ENCODE measurements at places on chromosomes 11 and 22.
A peak's percentile ranks its signal among the peaks of the same experiment; 100 is the strongest.

GRCh38 chr11:71188073-71188472, 64.3 kb downstream of the SHANK2 start:
- DNase-seq, result no peak

DNA sequence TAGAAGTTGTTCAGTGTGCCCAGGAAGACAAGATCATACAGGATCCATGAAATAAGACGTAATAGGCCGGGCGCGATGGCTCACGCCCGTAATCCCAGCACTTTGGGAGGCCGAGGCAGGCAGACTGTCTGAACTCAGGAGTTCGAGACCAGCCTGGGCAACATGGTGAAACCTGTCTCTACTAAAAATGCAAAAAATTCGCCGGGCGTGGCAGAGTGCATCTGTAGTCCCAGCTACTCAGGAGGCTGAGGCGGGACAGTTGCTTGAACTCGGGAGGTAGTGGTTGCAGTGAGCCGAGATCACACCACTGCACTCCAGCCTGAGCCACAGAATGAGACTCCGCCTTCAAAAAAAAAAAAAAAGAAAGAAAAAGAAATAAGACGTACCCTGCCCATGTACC, 56.7 kb downstream of the APOL3 start:
- no peak for DNase-seq

DNA sequence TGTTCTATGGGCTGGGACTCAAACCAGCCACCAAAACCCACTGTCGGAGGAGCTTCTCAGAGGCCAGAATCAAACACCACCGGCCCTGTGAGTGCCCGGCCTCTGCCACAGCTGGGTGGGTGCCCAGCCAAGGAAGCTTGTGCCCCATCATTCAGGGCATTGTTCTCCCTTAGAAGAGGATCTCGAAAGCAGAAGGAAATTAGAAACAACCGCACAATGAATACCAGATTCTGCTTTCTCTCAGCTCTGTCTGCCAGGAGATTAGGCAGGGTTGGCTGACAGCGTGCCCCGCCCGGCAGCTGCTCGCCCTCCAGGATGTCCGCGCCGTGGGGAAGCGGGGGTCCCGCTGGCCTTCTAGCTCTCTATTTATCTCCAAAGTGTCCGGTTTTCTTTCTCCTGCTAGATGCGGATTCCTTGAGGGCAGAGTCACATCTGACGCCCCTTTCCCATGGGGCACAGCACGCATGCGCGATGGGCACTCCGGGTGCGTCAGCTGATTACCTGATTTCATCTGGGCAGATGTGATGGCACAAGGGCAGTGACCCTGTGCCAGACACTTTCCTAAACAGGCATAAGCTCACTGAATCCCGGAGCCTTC, 25.5 kb downstream of the SCGB1A1 start:
- peak; percentile 51 for DNase-seq

GRCh38 chr11:119085437-119085847, 761 bp downstream of the HMBS start:
- DNase-seq, result no peak

DNA sequence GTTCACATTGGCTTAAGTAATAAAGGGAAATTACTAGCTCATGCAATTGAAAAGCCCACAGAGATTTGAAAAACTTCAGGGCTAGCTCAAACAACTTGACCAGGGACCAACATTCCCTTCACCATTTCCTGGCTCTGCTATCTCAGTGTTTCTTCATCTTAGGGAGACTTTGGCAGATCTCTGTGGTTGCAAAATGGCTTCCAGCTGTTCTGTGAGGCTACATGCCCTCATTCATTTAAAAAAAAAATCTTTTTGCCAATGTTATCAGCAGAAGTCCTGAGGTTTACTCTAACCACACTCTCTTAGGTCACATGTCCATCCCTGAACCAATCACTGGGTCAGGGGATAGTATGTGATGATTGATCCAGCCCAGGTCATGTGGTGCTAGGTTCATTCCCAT, 13.9 kb upstream of the RASSF10 start:
- no peak for DNase-seq

- peak; percentile 40 for DNase-seq
These were observed 404 bp downstream of the DCHS1 start for GRCh38 chr11:6655020-6655789.

GRCh38 chr11:56700914-56701485, 2.1 kb downstream of the OR9G1 start:
- no peak for DNase-seq

- DNase-seq, result no peak
These were observed 5.9 kb upstream of the PHF21A start for GRCh38 chr11:46127150-46127638.

- DNase-seq, result no peak
These were observed 38.2 kb downstream of the SYTL2 start for GRCh38 chr11:85772695-85773094.

DNA sequence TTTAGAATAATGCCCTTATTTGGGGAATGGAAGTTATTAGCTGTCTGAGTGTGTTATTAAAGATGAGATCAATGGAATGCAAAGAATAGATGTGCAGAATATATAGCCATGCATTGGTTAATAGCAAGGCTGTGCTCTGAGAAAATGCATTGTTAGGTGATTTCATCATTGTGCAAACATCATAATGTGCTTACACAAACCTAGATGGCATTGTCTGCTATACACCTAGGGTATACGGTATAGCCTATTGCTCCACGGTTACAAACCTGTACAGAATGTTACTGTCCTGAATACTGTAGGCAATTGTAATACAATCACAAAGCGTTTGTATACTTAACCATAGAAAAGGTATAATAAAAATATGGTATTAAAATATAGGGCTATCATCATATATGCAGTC, 25.5 kb downstream of the SLC5A12 start:
- no peak for DNase-seq

GRCh38 chr11:45603946-45604682, 61.3 kb downstream of the CHST1 start:
- no peak for DNase-seq

DNA sequence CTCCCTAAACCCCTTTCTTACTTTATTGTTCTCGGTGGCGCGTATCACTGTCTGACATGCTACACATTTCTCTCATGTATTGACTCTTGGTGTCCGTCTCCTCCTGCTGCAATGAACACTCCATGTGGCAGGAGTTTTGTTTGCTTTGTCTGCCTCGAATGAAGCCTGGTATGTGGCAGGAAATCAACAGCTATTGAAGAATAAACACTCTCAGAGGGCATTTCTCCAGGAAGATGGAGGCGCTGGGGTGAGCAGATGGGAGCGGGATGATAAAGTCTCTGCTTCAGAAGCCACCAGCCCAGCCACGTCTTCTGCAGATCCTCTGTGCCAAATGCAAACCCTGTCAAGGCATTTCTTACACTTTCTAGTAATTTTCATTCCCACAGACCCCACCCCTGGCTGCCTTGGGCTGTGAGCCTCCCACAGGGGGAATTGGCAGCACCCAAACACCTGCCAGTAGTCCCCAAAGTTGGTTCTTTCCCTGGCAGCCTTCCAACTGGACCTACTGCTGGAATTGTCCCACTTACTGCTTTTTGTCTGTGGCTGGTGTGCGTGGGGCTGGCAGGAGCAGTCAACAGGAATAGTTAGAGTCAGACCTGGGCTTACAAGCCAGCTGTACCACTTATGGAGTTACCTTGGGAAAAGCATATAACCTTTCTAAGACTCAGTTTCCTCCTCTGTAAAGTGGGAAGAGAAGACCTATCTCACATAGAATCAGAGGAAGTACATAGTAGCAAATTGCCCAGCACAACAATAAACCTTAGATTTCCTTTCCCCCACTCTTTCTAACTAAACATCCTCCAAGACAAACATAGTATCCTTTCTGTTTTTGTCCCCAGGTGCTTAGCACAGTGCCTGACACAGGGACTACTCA, 13.3 kb upstream of the IL10RA start:
- DNase-seq, result no peak

GRCh38 chr11:125871391-125872137, 15.9 kb upstream of the HYLS1 start:
- peak; percentile 31 for DNase-seq

DNA sequence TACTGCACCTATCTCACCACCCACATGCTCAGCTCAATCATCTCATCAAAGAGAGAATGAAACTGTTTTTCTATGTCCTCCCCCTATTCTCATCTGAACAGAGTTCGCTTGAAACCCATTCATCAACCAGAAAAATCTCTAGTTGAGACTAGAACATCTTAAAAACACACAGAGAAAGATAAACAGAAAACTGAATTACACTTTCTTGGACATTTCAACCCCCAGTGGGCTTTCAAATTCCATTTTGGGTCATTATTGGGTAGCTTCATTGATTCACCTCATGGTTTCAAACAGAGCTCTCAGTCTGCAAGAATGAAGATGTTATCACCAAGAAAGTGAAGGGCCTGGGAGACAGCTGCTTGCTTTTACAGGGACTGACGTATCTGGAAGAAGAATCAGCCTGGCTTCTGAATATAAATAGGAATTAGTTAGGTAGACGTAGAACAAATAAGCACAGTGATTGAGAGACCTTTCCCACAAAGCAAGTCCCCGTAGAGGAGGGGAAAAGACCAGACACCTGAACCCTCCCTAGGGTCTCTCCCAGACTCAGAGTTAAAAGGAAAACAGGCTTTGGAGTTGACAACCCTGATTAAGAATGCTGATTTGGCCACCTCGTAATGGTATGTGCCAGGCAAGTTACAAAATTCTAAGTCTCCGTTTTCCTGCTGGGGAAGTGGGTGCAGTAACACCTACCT, 155.7 kb downstream of the BBOX1 start:
- DNase-seq, result no peak

DNA sequence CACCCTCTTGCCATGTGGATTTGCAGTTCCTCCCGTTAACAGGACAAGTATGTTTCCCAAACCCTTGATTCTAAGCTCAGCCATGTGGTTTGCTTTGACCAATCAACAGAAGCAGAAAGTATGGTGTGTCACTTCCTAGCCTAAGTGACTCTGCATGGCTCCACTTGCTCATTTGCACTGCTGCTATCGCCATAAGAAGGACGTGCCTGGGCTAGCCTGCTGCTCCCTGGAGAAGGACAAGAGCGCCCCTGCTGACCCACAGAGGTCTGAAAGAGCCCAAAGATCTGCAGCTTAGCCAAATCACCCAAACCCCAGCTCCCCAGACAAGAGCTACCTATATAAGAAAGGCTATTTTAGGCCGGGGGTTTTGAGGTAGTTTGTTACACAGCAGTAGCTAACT, 18.0 kb downstream of the TBRG1 start:
- DNase-seq, result no peak

DNA sequence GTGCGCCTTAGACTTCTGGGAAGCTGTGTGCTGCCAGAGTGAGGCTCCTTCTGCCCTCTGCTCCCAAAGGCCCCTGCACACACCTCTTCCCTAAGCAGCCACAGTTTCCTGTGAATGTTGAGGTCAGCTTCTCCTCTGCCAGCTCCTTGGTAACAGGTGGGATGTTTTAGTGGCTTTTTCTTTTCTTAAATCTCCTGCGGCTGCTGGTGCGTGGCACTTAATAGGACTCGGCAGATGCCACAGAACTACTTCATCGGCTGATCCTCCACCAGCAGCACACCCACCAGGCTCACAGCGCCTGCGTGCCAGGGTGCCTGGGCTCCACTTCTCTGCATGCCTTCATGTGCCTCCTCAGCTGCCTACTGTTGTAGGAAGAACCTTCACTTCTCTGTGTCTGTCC, 87.8 kb downstream of the RCN1 start:
- no peak for DNase-seq

DNA sequence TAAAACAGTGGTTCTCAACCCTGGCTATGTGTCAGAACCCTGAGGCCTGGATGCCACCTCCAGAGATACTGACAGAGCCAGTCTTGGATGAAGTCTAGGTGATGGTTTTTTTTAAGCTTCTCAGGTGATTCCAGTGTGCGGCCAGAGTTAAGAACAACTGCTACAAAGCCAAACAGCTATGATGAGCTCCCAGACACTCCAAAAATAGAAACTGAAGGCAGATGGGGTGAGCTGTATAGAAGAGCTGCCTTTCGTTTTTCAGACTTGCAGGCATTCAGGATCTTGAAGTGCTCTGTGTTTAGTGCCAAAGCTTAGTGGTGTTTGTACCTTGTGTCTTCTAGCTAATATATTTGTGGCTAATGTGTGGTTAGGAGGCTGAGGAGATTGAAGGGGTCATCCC, 14.2 kb downstream of the SCUBE2 start:
- no peak for DNase-seq

DNA sequence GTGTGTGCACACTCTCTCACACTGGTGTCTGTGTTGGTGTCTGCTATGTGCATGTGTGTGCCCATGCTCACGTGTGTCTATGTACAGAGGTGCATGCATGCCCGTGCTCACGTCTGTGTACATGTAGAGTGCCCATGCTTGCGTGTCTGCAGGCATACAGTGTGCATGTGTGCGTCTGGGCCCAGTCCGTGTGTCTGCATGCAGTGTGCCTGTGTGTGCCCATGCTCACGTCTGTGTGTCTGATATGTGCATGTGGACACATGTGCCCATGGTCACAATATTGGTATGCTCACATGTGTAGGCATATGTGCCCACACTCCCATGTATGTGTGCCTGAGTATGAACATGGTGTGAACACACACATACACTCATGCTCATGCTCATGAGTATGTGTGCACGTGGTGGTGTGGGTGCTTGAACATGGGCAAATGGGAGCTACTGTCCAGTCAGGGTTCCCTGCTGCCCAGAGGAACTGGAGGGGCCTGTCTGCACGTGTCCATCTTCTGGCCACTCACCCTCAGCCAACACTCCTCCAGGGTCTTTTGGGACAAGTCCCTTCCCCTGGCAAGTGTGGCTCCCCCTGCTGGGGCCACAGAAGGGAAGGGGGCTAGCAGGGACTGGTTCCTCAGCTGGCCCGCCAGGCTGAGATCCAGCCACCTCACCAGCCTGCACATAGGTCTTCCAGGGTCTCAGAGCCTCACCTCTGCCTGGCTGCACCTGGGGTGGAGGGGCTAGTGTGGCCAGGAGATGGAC, 7.3 kb upstream of the TBX1 start:
- no peak for DNase-seq

DNA sequence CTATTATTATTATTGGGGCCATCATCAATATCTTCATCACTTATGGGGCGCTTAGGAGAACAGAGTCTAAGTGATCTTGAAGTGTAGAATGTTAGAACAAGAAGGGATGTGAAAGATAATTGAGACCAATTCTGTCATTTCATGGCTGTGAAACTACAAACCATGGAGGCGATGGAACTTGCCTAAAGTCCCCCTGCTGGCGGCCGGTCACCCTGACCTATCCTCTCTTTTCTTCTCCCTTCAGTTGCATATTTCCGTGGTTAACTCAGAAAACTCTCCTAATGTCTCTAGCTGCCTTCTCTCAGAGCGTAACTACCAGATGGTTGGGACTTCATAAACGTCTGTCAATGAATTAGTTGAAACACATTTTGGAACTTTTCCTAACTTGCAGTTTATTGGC, 6.6 kb upstream of the OR4B1 start:
- DNase-seq, result no peak

- peak; percentile 57 for DNase-seq
These were observed 62.1 kb upstream of the NUP50 start for GRCh38 chr22:45101515-45102227.

GRCh38 chr11:1558775-1559110, 13.3 kb downstream of the DUSP8 start:
- DNase-seq, result no peak

- peak; percentile 67 for DNase-seq
These were observed 101.1 kb upstream of the SLC22A12 start for GRCh38 chr11:64489831-64490441.

Data from small intestine (tissue), 16 donors.